NCI-H446 (cell line): ENCODE measurements at places on chromosomes 13 and 19.

GRCh38 chr19:15315101-15315500 lies 17.2 kb downstream of the BRD4 start:
- no peak for DNase-seq

- DNase-seq = no peak
Measured at GRCh38 chr19:12668932-12669269, 2.3 kb downstream of the WDR83 start.

GRCh38 chr13:45048890-45049407 lies 59.6 kb downstream of the GPALPP1 start:
- no peak for DNase-seq

GRCh38 chr19:55962186-55962585 lies 14.6 kb downstream of the NLRP8 start:
- DNase-seq = no peak

- no peak for DNase-seq
Measured at GRCh38 chr13:100512422-100512821, 76.2 kb downstream of the GGACT start.

GRCh38 chr13:77222909-77223308 lies 104.0 kb downstream of the MYCBP2 start:
- DNase-seq = no peak

DNA sequence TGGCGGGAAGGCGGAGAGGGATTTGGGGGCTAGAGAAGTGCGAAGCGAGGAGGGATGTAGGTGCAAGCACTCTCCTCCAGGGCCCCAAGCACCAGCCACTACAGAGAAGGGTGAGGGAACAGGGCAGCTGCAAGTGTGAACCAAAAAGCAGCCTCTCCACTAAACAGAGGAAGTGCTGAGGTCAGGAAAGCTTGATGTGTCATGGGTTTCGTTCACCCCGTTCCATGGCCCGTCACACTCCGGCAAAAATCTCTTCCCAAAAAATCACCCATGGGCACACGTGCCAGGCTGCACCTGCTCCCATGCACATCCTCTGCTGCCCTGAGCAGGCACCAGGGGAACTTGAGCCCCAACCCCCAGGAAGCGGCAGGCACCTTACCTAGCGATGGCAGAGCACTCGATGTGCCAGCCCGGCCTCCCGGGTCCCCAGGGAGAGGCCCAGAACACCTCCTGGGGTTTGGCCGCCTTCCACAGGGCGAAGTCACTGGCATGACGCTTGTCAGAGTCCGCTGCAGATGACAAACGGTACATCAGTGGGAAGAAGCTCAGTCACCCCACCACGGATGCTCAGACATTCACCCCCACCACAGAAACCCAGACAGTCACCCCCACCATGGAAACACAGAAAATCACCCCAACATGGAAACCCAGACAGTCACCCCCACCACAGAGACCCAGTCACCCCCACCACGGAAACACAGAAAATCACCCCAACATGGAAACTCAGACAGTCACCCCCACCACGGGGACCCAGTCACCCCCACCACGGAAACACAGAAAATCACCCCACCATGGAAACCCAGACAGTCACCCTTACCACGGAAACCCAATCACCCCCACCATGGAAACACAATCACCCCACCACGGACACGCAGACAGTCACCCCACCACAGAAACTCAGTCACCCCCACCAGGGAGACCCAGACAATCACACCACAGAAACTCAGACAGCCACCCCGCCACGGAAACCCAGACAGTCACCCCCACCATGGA lies 29.0 kb downstream of the CARS2 start:
- no peak for DNase-seq

GRCh38 chr19:39623946-39624345 lies 21.6 kb downstream of the LGALS13 start:
- no peak for DNase-seq

DNA sequence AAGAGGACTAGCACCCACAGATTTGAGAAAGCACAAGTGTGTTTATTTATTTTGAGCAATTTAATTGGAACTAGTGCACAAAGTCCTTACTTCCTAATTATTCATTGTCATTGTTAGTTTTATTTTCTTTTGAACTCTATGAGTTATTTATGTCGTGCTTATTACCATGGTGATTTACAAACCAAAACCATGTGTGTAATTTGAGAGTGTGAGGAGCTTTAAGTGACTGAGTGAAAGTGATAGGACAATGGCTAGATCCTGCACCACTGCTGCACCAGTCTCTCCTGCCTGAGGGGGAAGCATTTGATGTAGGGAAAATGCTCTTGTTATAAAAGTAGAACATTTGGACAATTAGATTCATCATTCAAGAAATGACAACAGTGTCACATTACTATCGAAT lies 172.3 kb upstream of the KLF12 start:
- DNase-seq = no peak

DNA sequence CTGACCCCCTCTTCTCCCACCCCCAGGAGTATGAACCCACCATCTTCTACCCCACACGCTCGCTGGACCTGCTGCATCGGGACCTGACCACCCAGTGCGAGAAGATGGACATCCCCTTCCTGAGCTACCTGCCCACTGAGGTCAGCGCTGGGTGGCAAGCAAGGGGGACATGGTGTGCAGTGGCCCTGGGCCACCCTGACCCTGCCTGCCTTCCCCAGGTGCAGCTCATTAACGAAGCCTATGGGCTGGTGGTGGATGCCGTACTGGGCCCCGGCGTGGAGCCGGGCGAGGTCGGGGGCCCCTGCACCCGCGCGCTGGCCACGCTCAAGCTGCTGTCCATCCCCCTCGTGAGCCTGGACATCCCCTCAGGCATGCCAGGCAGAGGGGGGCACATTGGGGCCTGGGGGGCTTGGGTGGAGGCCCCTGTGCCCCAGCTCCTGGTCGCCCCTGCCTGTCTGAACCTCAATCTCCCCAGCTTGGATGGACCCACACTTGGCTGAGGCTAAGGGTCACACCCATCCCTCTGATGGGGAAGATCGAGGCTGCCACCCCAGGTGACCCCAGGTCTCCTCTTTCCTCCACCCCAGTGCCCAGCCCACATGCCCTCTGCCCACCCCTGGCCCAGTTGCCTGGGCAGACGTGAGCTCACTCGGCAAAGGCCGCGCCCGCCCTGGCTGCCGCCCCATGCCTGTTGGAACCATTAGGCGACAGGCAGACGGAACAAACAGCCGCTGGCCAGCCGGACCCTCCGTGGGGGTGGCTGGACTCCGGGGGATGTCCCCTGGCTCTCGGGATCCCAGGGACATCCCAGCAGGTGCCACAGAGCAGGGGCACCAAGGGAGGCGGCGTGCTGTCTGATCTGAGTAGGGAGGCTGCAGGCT lies 2.5 kb upstream of the CILP2 start:
- DNase-seq = no peak

DNA sequence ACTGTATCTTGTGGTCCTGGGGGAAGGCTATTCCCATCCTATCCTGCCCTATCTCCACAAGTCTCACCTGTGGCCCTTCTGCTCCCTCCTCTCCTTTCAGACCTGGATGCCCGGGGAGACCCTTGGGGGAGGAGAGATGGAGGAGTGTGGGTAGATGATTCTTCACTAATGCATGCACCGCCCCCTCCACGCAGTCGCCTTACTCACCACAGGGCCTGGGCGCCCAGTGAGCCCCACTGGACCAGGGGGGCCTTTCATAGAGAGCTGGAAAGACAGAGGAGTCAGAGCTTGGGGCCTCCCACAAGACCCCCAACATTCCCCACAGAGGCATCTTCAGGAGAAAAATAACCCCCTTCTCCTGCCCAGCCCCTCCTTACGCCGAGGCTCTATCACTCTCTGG lies 14.3 kb downstream of the COL5A3 start:
- DNase-seq = no peak

DNA sequence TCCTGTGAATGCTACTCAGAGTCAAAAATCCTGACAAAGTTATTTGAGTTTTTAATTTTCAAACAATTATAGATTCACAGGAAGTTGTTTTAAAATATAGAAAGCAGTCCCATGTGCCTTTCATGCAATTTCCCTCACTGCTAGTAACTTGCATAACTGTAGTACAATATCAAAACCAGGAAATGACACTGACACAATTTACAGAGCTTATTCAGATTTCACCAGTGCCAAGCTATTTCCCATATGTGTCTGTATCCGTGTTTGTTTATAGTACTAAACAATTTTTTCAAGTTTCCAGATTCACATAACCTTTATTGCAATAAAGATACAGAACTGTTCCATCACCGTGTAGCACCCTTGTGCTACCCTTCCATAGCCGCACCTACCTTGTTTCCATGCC lies 934.6 kb downstream of the PCDH17 start:
- no peak for DNase-seq

DNA sequence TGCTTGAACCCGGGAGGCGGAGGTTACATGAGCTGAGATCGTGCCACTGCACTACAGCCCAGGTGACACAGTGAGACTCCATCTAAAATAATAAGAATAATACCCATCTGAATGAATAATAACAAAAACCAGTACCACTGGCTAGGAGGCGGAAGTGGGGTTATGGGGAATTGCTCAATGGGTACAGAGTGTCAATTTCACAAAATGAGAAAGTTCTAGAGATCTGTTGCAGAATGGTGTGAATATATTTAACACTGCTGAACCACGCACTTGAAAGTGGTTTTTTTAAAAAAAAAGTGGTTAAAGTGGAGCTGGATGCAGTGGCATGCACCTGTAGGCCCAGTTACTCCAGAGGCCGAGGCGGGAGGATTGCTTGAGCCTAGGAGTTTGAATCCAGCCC lies 18.5 kb downstream of the KLF2 start:
- no peak for DNase-seq

- DNase-seq = no peak
Measured at GRCh38 chr13:58085819-58086218, 454.3 kb downstream of the PCDH17 start.

- no peak for DNase-seq
Measured at GRCh38 chr13:70864731-70865130, 756.5 kb upstream of the KLHL1 start.

DNA sequence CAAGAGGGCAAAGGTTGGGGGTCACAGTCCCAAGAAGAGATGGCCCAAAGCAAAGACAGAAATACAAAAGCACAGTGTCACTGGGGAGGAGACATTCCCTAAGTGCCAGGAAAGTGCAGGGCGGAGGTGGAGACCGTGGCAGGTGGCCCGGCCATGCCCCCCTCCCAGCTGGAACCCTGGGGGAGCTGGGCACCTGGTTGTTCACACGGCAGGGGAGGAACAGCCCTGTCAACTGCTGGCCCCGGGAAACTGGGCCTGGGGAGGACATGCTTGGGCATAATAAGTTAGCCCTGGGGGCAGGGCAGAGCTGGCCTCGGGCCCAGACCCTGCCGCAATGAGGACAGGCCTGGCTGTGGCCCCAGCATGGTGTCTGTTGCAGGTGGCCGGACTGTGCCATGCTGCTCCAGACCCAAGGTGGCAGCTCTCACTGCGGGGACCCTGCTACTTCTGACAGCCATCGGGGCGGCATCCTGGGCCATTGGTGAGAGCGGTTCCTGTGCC lies 7.4 kb downstream of the HPN start:
- no peak for DNase-seq

DNA sequence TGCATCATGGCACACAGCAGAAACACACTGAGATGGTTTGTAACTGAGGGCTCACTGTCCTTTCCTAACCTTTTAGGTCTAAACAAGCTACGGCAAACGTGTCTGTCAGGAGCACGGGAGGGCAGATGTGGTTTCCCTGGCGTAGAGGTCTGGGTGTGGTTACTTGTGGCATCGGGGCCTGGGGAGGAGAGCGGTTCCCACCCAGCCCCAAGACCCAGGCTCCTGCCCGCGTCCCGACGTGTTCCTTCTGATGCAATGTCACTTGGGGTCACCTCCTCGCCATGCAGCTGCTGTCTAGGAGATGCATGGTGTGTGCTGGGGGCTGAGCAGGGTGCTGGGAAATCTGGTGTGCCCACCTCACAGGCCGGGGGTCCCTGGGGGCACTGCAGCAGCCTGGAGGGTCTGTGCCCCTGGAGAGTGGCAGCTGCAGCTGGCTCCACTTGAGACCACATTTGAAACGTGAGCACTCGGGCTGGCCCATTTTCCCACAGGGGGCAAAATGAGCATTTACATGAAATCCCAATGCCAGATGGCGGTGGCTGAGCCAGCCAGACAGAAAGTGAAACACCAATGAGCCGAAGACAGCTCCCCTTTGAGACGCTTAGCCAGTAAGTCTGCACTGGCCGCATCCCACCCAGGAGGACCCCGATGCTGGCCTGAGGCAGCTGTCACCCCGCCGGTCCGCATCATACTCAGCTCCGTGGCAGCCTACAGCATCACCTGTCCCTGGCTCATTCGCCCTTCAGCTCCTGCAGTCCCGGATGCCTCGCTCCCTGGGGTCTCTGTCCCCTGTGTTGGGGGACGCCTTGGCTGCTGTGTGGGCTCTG lies 22.3 kb upstream of the MYDGF start:
- no peak for DNase-seq

GRCh38 chr19:33339016-33339984 lies 34.2 kb upstream of the CEBPG start:
- DNase-seq = no peak

GRCh38 chr19:16470541-16470910 lies 1.2 kb downstream of the EPS15L1 start:
- DNase-seq = no peak

GRCh38 chr19:1154731-1155351 lies 19.2 kb downstream of the SBNO2 start:
- no peak for DNase-seq

DNA sequence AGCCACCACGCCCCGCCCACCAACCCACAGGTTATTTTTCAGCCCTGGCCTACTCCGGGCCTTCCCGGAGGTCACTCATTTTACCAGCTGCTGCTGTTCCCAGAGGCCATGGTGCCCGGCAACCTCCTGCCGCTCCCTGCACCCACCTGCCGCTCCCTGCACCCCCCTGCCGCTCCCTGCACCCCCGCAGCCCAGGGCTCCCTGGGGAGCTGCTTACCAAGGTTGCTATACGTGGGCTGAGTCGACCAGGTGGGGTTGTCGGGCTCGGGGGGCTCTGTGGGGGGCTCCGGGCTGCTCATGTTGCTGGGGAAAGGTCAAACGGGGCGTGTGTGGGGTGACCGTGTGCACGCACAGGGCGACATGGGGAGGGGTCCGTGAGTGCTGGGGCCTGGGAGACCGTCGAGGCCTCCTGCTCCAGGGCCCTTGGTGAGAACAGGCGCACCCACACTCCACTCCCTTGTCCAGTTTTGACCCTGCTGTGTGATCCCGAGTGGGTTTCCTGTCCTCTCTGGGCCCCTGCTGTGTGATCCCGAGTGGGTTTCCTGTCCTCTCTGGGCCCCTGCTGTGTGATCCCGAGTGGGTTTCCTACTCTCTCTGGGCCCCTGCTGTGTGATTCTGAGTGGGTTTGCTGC lies 1.2 kb downstream of the PEAK3 start:
- DNase-seq = no peak

DNA sequence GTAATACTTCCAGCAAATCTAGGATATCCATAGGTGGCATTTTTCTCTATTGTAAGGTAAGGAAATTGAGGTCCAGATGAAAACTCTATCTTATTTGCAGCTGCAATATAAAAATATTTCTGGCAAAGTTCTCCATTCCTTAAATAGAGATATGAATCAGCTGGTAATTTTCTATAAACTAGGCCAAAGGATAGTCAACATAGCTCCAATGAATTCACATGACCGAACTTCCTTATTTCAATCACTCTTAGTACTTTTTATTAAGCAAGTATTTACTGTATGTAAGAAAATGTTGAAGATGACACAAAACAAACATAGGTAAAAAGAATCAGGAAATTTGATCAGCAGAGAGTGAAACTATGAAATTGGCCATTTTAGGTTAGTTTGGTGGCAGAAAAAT lies 13.0 kb upstream of the LCP1 start:
- DNase-seq = no peak
